ENCODE measurements at places on chromosomes 12 and 14.

DNA sequence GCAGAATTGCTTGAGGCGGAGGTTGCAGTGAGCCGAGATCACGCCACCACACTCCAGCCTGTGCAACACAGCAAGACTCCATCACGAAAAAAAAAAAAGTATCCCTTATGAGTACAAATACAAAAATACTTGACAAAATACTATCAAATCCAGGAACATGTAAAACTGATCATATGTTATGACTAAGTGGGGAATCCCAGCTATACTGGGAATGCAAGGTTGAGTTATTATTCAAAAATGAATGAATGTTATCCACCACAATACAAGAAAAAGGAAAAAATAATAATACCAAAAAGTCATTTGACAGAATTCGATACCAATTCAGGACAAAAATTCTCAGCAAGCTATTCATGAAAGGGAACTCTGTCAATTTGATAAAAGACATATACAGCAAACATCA, 32.6 kb downstream of the MOK start:
- DNase-seq: no peak

DNA sequence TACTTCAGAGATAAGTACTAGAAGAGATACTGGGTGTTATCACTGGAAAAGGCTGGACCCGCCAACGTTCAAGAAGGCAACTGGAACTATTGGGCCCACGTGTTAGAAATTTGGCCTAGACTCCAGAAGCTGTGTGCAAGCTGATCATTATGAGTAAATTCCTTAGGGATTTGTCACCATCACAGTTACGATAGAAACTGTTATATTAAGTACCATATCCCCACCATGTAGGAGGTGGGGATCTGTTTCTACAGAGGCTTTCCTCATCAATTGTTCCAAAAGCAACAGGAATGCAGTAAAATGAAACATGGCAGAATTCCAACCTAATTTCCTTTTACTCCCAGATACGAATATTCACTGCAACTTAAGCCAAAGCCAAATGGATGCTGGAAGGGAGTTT, 170.7 kb downstream of the NOVA1 start:
- no peak for DNase-seq

DNA sequence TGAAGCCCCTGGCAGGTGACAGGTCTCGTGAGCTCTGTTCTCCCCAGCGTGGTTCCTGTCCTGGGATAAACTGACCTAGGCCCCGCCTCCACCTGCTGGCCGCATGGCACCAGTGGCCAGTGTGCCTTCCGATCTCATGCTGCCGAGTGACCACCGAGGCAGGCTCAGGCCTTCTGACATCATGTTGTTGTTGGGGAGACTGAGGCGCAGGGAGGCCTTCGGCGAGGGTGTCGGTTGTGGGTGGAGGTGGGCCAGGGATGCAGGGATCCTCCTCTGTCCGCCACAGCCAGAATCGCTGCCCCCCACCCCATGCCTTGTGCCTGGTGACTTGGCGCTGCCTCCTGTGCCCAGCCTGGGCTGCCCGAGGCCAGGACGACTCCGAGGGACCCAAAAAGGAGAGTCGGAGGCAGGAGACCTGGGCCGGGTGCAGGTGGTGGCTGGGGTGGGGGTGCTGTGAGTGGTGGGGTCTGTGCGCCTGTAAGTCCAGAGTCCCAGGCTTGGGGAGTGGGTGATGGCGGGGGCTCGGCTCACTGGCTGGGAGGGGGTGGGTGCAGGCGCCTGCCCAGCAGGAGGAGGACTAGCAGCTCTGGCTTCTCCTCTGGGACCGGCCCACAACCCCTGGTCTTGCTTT, 24.3 kb downstream of the ASPG start:
- no peak for DNase-seq

GRCh38 chr14:82403987-82404386, 870.3 kb upstream of the SEL1L start:
- no peak for DNase-seq

DNA sequence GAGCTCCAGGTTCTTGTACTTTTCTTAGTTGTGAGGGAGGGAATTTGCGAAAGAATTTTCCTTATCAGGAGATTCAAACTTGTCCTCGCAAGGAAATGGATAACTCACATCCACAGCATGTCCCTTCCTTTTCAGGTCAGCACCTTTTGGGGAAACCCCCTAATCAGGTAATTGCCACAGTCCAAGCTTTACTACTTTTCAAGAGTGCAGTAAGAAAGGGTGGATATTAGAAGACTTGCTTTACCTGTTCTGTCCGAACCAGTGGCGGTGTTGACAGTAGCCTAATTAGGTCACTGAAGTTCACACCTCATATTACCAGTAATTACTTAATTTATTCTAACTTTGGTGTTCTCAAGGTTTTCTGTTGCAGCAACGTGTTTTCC, 6.7 kb upstream of the C12orf50 start:
- DNase-seq: peak; percentile 28

DNA sequence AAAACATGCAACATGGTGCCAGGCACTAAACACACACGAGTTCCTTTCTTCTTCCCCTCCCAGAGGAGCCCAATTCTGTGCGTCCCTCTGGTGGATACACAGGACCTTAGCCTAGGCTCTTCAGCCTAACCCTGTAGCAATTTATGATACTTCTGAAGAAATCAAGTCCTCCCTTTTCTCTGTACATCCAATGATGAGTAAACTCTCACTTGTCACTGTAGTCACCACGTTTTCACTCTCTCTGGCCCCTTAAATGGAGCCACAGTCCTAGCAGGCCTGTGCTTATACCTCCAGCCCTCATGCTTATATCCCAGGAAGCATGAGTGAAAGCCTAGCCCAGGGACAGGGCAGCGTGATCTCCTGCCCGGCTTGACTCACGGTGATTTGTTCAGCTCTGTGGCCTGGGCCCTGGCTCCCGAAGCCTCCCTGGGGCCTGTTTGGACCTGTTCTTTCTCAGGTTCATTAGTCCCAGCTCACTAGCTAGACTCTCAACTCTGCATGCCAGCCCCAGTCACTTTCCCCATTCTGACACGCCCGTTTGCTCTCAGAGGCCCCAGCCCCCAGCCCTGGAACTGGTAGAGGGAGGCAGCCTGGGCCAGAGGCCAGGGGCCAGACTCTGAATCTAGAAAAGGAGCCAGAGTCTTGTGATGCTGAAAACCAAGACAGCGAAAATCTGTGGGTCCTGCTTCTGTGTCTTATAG, 24.1 kb upstream of the PLEKHG3 start:
- DNase-seq: no peak

- no peak for DNase-seq
Measured at GRCh38 chr14:88463318-88463717, 77.9 kb downstream of the SPATA7 start.

DNA sequence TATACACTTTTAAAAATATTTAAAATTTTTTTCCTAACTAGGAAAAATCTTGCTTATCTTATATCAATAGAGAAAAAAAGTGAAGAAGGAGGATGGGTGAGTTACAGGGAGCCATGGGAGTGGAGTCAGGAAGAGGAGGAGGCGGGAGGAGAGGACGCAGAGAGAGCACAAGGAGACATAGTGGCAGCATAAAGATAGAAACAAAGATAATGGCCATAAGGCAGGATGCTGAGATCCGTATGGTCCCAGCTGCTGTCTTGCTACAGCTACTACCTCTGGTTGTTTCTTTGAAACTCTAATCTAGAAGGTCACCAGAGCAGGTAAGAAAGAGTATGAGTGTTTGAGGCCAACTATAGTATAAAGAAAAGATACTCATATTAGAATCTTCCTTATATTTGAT, 2.6 kb upstream of the SOX5 start:
- no peak for DNase-seq

GRCh38 chr14:91256661-91257060, 12.2 kb upstream of the GPR68 start:
- no peak for DNase-seq

- DNase-seq: peak; percentile 60
Measured at GRCh38 chr12:42568952-42569915, 20.3 kb downstream of the PRICKLE1 start.

- DNase-seq: no peak
Measured at GRCh38 chr12:104000807-104001434, 35.2 kb downstream of the TDG start.

DNA sequence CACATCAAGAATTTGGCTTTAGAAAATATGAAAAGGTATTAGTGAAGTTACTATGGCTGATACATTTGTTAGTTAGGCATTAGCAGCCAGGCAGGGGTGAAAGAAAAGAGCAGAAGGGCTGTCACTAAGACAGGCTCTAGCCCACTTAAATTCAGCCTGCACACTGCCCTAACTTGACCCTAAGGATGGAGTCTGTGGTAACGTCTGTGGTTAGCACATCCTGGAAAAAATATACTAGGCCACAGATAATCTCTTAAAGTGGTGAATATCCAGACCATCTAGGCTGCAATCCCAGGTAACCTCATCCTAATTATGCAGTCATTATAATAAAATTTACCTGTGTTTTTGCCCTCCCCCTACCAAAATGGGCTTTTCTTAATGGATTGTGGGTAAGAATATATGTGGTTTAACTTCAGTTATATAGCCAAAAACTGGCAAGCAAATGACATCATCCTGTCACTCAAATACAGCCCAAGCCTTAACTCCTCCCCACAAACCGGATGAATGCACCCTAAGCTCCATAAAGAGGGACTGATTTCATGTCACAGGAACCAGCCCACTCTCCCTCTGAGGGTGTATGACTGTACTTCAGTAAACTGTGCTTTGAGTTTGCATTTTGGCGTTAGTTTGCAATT, 440.9 kb downstream of the LRFN5 start:
- no peak for DNase-seq

DNA sequence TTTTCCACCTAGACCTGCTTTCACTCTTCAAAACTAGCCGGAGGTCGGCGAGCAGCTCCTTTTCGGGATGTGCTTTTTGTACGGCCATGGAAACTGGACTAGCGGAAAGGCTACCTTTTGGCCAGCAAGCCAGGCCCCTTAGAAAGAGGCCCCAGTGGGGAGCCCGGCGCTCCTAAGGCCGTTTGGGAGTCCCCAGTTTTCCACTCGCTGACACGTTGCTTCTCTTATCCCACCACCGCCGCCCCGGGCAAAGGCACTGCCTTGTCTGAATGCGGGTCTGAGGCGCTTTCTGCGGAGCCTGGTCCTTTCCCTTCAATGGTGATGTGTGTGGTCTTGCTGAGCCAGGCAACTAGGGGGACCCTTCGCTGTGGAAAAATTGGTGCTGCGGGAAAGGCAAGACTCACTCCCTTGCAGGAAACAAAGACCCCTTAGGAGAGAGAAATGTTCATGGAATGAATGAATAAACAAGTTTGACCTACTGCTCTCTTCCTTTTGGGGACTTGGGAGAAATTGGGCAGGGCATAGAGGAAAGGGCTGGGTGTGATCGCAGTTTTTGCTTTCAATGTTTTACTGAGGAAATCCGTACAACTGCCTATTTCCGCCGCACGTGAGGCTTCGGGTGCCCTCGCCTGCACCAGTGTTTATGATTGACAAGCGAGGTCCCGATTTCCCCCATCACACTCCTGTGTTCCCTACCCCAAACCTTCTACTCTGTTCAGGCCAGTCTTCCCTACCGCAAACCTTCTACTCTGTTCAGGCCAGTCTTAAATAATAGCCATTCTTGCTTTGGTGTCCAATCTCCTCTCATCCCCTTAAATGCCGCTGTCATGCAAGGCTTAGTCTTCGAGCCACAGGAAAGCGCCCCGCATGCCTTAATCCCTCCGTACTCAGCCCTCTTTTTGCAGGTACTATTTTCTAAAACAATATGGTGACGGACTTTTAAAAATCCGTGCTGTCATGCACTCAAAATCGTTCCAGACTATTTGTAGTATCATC, 1.0 kb upstream of the SLC38A2 start:
- peak; percentile 63 for DNase-seq

- peak; percentile 2 for DNase-seq
Measured at GRCh38 chr14:70130482-70130881, 58.3 kb downstream of the SLC8A3 start.

GRCh38 chr12:34404377-34405285, 382.3 kb downstream of the ALG10 start:
- DNase-seq: no peak

GRCh38 chr14:56057071-56057741, 61.0 kb upstream of the PELI2 start:
- peak; percentile 97 for DNase-seq

Measured in NCI-H146 (cell line).